Myocyte (in vitro differentiated cells): ENCODE measurements at places on chromosomes 3 and 15.

- no peak for DNase-seq
Observed at GRCh38 chr15:31792611-31793199, 237.6 kb upstream of the CHRNA7 start.

GRCh38 chr3:131535596-131535995 is 32.8 kb upstream of the MRPL3 start:
- DNase-seq, result peak; percentile 26

DNA sequence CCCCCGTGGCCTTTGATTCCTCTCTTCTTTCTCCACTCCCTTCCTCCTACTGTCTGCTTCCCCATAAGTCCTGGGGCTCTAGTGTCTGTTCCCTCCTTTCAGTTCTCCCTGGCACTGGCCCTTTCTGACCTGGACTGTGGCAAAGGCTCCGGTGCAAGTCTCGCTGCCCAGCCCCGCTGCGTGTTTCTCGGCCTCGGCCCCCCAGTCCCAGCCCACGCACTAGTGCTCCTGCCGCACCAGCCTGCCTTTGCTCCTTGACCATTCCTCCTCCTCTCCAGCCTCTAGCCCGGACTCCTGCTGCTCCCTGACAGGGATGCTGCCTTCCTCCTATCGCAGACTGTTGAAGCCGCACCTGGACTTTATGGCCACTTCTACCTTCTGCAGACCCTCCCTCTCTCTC is 2.1 kb downstream of the TM6SF1 start:
- no peak for DNase-seq

DNA sequence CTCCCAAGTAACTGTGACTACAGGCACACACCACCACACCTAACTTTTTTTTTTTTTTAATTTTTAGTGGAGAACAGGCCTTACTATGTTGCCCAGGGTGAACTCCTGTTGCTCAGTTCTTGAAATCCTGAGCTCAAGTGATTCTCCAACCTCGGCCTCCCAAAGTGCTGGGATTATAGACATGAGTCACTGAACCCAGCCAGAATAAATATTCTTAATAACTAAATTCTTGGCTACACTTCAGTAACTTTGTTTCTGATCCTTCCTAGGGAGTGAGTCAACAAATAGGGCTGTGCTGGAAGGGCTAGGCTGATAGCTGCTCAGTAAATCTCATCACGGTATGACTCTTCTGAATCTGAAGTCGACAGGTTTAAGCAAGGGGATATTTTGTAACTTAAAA is 56.6 kb downstream of the P3H2 start:
- peak; percentile 76 for DNase-seq

GRCh38 chr3:24100696-24101402 is 155.8 kb downstream of the NR1D2 start:
- peak; percentile 8 for DNase-seq

GRCh38 chr3:35012214-35012613 is 627.1 kb upstream of the ARPP21 start:
- no peak for DNase-seq

- DNase-seq, result no peak
Observed at GRCh38 chr15:80455051-80455648, 51.0 kb downstream of the ARNT2 start.

DNA sequence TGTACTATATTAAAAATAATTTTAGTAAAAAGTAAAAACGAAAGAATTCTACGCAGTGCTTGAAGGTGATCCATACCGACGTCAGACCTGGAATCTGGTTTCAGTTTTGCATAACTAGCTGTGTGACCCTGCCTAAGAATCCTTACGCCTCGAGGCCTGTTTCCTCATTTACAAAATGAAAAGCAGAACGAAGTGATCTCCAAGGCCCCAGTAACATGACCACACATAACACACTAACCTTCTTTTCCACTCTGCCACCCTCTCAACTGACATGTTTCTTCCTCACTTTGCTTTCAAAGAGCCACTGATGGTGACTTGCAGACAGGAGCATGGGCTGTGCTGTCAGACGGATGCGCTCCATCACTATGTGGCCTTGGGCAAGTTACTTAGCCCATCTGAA is 4.8 kb downstream of the MESD start:
- no peak for DNase-seq

GRCh38 chr3:64668582-64669510 is 19.0 kb downstream of the ADAMTS9 start:
- no peak for DNase-seq

DNA sequence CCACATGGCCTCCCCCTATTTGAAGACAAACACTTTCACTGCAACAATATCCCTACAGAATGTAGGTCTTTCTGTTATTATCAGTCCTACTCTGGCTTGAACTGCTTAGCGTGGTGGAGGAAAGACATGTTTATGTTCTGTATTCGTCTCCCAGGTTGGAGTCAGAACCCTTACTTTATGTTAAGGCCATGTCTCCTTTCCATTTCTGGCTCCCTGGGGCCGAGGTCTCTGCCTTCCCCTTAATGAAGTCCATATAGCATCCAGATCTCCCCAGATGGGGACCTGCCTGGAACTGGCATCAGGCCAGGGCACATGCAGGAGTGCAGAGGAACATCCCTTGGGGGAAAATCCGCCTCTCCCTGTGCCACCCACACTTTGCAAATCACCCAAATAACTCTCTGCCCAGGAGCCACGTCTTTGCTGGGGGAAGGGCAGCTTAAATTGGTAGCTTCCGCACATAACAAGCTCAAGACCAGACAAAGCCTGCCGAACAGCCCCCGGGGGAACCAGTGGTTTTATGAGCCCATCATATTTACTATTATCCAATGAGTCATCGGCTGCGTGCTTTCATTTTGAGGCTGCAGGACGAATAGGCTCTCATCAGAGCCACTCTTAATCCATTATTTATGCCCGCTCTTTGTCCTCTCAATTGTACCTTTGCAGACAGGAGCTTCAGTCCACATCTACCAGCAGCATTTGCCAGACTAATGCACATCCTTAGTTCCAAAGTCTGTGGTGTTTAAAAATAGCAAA is 237.0 kb downstream of the UACA start:
- peak; percentile 72 for DNase-seq

DNA sequence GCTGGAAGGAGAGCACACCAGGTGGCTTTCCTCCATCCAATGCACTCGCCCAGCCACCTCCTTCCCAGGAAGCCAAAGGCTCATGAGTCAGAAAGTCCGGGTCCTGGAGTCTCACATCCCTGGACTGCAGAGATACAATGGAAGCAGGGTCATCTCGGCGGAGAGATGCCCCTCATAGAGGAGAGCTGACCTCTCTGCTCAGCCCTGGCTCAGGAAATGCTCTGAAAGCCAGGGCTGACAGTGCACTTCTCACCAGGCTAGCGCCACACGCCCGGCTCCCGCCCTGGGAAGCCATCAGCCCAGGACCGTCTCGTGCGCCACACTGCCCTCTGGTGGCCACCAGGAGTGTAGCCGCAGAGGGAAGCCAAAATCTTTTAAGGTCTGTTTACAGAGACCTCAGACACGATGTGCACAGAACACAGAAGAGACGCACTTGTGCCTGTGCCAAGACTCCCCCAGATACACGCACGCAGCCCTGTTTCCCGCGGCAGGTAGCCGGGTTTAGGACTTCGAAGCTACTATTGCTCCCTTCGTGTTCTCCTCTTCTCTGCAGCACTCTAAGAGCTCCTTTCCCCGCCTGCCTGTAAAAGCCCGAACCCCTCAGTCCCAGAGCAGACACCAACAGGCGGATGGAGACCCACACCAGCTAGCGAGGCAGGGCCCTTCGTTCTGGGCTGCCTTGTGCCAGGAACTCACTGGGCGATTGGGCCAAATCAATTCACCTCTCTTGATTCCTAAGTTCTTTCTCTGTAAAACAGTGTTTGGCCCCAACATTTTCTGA is 9.7 kb downstream of the NTRK3 start:
- peak; percentile 82 for DNase-seq

DNA sequence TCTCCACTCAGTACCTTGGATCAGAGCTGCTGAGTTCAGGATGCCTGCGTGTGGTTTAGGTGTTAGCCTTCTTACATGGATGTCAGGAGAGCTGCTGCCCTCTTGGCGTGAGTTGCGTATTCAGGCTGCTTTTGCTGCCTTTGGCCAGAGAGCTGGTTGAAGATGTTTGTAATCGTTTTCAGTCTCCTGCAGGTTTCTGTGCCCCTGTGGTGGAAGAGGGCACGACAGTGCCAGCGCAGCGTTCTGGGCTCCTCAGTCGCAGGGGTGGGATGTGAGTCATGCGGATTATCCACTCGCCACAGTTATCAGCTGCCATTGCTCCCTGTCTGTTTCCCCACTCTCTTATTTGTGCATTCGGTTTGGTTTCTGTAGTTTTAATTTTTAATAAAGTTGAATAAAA is 7.0 kb upstream of the PODXL2 start:
- no peak for DNase-seq

DNA sequence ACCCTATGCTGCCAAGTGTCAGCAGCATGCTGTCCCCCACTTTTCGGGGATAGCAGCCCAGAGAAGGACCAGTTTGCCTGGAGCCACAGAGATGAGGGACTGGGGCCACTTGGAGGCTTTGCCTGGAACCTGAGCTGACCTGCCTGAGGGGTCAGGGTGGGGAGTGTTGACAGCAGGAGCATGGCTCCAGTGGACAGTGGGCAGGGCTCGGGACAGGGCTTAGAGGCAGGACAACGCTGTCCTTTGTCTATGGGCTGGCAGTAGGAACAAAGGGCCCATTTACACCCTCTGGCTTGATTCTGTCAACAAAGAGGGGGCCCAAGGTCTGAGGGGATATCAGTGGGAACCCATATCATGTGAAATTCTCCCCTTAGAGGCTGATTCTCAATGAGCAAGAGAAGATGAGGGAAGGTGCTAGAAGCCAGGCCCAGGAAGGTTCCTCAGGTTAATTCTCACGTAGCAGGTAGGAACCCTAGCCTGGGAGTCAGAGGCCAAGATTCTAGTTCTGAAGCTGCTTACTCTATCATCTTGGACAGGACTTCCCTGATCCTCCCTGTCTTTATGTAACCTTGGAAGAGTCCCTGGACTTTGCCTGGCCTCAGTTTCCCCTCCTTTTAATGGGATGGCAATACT is 29.7 kb upstream of the HHATL start:
- DNase-seq, result no peak

DNA sequence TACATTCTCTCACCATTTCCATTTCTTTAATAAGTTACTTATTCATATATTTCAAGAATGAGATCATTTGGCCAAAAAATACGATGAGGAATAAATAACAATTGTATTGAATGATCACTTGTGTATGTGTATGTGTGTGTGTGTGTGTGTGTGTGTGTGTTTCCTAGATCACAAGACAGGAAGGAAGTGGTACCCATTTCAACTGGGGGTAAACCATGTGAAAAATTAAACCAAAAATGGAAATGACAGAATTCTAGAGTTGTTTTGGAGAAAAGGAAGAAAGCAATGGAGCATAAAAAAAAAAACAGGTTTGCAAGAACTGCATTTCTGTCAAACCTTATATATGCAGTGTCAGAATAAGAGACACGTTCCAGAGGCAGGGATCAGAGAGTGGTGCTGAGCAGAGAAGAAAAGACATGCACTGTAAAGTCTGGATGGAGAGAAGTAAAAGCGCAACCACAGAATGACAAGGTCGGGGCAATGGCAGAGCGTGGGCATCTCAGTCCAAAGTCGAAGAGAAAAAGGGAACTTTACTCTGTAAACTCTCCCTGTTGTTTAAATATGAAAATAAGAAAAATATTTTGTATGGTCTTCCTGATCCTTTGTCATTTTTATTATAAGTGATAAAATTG is 75.5 kb downstream of the PEX5L start:
- DNase-seq, result no peak

DNA sequence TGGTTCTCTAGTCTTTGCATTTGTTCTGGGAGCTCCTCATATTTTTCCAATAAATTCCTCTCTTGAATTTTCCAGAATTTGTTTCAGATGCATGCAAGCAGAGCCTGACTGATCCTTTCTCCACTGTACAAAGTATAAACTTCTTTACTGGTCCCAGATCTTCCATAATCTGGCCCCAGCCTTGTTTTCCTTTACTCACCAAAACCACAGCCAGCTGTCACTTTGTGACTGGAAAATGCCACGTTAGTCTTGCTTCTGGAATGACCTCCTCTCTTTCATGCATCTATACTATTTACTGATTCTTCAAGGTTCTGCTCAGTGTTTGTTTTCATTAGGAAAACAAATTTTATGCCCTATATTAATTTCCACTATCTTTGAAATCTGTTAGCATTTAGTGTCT is 60.4 kb upstream of the SPPL2A start:
- peak; percentile 81 for DNase-seq

DNA sequence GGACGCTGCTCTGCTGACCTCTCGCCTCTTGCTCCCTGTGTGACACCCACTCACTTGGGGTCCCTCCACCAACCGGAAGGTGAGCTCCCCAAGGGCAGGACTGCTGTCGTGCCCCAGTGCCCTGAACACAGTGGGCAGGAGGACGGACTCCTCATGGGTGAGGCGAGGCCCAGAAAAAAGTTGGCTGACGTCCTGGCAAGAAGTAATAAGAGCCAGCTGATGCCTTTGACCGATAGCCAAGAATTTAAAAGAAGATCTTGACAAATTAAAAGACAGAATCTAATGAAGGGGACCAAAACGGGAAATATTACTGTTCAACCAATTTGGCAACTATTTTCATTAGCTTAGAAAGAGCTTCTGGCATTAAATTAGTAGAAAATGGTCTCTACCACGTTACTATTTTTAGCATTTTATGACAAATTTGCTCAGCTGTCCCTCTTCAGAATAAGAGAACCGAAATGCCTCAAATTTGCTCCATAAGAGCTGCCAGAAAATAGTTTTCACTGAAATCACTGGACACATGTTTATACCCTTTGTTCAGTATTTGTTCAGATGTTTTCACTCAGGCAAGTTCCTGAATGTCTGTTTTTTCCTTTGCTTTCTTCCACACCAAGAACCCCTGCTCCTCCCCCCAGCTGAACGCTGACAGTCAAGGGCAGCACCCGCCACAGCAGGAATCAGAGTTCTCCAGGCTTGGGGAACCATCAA is 60.5 kb downstream of the XXYLT1 start:
- DNase-seq, result peak; percentile 90

DNA sequence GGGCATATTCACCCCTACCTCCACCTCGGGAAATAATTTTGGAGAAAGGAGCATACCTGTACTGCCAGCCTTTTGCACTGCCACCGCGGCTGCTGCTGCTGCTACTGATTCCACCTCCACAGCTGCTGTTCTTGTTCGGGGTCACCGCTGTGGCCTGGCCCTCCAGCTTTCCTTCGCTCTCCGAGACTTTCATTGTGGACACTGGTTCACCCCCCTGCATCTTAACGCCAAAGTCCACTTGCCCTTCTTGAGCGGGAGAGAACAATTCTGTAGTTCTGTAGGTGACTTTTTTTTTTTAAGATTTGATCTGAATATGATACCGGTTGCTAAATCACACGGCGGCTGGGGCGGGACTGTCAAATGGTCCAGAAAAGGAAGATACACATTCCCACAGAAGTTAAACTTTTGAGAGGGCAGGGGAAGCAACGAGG is 701 bp downstream of the OSBPL11 start:
- DNase-seq, result no peak
